ENCODE measurements at places on chromosomes 2 and 18.

GRCh38 chr2:105114551-105114950 lies 76.7 kb downstream of the MRPS9 start:
- DNase-seq, result no peak

GRCh38 chr2:109128616-109129355 lies at the start of gene SH3RF3:
Gene SH3RF3, plus strand, starts transcription at chr2:109129205.
- no peak for DNase-seq

DNA sequence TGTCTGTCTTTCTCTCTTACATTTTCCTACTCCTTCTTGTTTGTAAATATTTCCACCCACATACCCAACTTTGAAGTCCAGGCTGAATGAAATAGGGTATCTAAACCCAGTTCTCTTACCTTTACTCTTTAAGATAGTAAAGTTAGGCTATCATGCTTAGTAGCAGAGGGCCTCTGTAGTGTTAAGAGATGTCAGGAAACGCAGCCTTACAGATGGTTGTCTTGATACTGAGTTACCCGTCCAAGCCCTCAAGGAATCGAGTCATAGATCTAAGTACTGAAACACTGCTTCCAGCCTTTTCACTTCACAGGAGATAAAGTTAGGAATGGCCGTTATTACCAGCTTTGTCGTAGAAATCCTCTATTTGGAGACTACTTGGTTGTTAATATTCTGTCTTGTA lies 24.3 kb downstream of the MRPS9 start:
- DNase-seq, result no peak

GRCh38 chr2:233091595-233092375 lies 31.6 kb downstream of the INPP5D start:
- no peak for DNase-seq

- DNase-seq, result no peak
Observed at GRCh38 chr2:188388831-188389230, 97.2 kb downstream of the GULP1 start.

- DNase-seq, result no peak
Observed at GRCh38 chr2:241836292-241836691, 22.4 kb downstream of the PDCD1 start.

- DNase-seq, result peak; percentile 30
Observed at GRCh38 chr2:227766373-227766883, 20.7 kb downstream of the SCYGR8 start.

- no peak for DNase-seq
Observed at GRCh38 chr2:2320486-2321199, 10.4 kb downstream of the MYT1L start.

GRCh38 chr2:217075268-217076057 lies 215.6 kb upstream of the TNP1 start:
- DNase-seq, result no peak

DNA sequence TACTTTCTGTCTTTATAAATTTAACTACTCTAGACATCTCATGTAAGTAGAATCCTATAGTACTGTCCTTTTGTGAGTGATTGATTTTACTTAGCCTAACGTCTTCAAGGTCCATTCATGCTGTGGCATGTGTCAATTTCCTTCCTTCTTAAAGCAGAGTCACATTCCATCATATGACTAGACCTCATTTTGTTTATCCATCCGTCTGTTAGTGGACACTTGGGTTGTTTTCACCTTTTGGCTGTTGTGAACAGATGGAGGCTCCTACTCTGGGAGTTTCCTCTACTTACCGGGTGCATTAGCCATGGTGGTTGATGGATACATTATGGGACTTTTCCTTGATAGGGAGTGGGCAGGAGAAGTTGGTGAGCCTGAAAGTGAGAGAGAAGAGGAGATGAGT lies 6.4 kb upstream of the PDIA6 start:
- no peak for DNase-seq

DNA sequence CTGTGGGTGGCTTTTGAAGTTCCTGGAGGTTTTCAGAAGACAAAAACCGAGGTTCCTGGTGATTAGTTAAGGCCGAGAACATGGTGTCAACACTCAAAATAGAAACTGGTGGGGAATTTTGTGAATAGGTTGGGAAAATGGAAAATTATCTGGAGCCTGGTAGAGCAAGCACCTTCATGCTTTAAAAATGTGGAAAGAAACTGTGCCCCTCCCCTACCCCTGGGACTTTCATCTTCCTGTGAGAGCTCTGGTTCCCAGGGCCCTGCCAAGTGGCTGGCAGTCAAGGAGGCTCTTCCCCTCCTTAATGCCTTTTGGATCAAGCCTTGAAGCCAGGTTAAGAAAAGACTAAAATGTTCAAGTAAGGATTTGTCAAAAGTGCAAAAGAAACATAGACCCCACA lies 1.9 kb upstream of the CRACDL start:
- DNase-seq, result no peak

DNA sequence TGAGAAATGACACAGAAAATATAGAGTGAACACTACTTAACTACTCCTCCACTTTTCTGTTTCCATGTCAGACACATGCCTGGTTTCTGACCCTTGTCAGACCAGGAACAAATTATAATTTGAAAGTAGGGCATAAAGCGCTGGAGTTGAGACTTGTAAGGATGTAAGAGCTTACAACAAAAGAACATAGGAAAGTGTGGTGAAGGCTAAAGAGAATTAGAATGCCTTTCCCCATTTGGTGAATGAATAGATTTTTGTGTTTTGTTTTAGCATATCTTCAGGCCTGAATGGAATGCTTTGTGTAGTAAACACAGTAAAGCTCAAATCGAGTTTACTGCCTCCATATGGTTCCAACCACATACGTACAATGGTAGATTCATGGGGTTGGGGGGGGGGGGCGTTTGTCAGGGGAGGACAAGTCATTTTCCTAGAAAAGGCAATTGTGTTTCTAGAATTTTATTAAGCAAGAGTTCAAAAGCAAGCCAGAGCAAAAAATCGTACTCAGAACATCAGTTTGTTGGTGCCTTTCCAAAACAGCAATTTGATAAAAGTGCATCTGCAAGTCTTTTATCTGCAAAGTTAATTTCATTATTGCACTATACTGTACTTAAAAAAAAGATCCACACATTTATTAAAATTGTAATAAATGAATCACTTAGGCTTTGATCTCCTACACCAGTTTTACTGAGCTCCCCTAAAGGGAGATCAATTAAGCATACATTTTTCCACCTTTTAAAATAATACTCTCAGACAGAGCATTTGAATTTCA lies 30.9 kb downstream of the NRXN1 start:
- no peak for DNase-seq

Data from amygdala (tissue), 56 donors.